CD4-positive, CD25-positive, alpha-beta regulatory T cell (primary cell): ENCODE measurements at places on chromosomes 11 and 22. TPM values are rescaled to one million over a fixed set of nuclear protein-coding genes. Genes with fewer than 3 reads are reported as not detected.

TRIM29 gene
- not detected for total RNA-seq

MPZL3 gene
- 16.1 TPM for total RNA-seq

DNA sequence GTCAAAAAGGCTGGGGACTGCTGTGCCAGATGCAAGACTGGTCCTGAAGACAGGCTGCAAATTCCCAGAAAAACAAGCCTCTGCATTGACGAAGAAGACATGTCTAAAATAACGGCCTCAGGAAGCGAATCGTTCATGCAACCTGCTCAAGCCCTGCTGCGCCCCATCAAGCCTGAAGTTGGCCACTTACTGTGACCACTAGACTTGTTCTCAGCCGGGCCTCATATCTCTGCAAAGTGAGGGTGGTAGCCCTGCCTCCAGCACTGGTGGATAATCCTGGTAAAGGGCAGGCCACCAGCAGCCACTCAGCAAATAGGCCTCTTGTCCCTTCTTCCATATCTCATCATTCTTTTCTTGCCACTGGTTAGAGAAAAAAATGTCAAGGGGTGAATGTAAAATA lies 11.8 kb downstream of the LTO1 start:
- DNase-seq: no peak

OR10A2 gene
- not detected for total RNA-seq

TMEM151A gene
- total RNA-seq: not detected

GRCh38 chr11:72380132-72380503 lies 54.2 kb downstream of the CLPB start:
- no peak for DNase-seq

DNA sequence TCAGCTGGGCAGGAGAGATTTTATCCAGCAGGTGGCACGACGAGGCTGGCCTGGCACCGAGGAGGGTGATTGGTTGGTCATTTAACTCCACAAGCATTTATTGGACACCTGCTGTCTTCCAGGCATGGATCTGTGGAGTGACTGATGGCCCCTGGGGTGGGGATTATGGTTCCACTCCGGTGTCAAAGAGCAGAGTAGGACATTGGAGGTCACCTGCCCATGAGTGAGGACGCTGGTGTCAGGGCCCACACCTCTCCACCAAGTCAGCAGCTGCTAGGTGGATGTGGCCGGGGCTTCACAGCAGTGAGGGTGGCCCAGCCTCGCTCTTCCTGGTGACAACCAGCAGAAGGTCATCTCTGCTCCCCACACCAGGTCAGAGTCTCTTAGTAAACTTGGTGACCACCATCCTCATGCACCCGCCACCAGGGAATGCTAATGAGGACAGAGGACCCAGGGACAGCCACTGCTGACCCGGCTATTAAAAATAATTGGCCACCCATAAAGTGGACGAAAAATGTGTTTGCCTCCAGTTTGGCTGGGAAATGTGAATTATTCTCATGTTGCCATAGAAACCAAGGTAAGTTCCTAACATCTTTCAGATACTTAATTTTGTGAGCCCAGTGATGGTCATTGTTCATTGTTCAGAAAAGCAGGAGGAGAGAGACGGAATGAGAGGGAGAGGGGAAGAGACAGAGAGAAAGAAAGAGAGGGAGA lies 428.7 kb downstream of the TBC1D22A start:
- DNase-seq: no peak

DNA sequence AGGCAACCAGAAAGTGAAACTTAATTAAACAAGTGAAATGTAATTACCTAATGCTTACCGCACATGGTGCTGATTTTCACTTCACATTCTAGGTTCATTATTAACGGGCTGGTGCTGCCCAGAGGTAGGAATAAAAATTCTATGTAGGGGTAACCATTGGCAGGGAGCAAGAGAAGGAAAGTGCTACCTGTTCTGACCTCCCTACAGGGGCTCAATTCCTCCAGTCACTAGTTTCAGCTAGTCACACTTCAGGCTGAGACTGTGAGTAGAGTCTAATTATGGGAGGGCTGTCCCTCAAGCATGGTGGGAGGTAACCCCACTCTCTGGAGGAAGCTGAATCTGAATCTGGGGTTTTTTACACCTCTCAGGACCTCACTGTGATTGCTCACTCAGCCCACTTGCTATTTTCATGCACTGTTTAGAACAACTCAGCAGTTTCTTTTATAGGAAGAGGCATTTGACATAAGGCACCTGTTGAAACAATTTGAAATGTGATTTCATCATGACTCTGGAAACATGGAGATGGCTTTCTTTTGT lies 75.4 kb downstream of the MAML2 start:
- peak; percentile 34 for DNase-seq
